ENCODE measurements at places on chromosomes 6 and 20. TPM values are rescaled to one million over a fixed set of nuclear protein-coding genes. Genes with fewer than 3 reads are reported as not detected.
A peak's percentile ranks its signal among the peaks of the same experiment; 100 is the strongest.

EDN3 gene
- total RNA-seq: 0.87 TPM

GRCh38 chr6:31060145-31060544 lies 49.9 kb downstream of the MUC22 start:
- H3K4me1 ChIP-seq: peaks cover 7% of the 10 kb centered on the region
- H3K4me3 ChIP-seq: no peak overlapping the region
- H3K36me3 ChIP-seq: no peaks in the 10 kb centered on the region
- DNase-seq: no peak
- H3K27me3 ChIP-seq: no peaks in the 10 kb centered on the region
- no peak overlapping the region for H3K27ac ChIP-seq

GRCh38 chr6:84500726-84501125 lies 263.7 kb downstream of the TBX18 start:
- H3K4me1 ChIP-seq: no peaks in the 10 kb centered on the region
- no peaks in the 10 kb centered on the region for H3K36me3 ChIP-seq
- H3K4me3 ChIP-seq: no peak overlapping the region

FNDC1 gene
- 1.1 TPM for total RNA-seq

DNA sequence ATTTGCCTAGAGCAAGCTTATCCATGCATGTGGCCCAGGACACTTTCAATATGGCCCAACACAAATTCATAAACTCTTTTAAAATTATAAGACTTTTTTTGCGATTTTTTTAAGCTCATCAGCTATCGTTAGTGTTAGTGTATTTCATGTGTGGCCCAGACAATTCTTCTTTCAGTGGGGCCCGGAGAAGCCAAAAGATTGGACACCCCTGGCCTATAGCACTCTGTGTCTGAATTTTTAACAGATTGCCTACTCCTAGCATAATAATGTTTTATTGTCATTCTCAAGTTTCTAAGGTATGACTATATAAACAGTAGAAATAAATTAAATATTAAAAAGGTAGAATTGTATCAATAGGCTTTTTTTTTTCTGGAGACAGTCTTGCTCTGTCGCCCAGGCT lies 48.6 kb upstream of the LOC128125822 start:
- no peaks in the 10 kb centered on the region for H3K36me3 ChIP-seq
- no peaks in the 10 kb centered on the region for H3K4me1 ChIP-seq
- no peaks in the 10 kb centered on the region for H3K27me3 ChIP-seq
- no peak overlapping the region for H3K27ac ChIP-seq

DNA sequence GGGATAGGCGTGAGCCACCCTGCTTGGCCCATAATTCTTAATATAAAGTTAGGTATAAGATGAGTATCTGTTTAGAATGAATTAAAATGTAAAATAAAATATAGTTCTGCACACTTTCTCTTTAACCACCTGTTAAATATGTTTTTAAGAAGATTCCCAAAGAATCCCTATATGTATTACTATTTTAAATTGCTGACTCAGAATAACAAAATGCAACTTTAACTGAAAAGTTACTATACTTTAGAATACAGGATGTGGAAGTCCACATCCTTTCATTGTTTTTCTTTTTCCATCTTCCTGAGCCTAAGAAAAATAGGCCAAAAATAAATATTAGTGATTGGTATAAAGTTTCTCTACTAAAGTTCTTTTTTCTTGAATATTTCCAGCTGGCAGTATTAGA lies 325.6 kb upstream of the EYS start:
- H3K4me3 ChIP-seq: no peak overlapping the region
- H3K36me3 ChIP-seq: no peaks in the 10 kb centered on the region
- H3K27me3 ChIP-seq: no peaks in the 10 kb centered on the region
- no peaks in the 10 kb centered on the region for H3K4me1 ChIP-seq
- no peak overlapping the region for H3K27ac ChIP-seq

DNA sequence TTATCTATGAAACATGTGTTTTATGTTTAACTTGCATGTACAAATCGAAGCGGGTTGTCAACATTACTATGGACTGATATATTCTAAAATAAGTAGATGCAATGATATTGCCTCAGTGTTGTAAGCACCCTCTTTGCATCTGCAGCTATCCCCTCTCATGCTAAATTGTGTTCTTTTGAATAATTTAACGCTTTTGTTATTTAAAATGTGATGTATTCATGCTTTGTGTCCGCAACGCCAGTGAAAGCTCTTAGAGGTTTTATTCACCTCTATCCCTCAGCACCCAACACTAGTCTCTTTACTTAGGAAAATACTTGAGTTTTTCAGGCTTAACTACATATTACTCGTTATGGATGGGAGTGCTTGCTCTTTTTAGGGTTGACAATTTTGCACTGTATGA lies 173.7 kb upstream of the ID4 start:
- H3K27ac ChIP-seq: no peak overlapping the region
- no peaks in the 10 kb centered on the region for H3K4me1 ChIP-seq
- H3K4me3 ChIP-seq: no peak overlapping the region
- DNase-seq: no peak
- no peaks in the 10 kb centered on the region for H3K36me3 ChIP-seq
- no peaks in the 10 kb centered on the region for H3K27me3 ChIP-seq

GRCh38 chr6:147936703-147937470 lies 405.8 kb upstream of the SASH1 start:
- H3K4me3 ChIP-seq: no peak overlapping the region
- H3K4me1 ChIP-seq: no peaks in the 10 kb centered on the region
- no peak overlapping the region for H3K27ac ChIP-seq
- DNase-seq: no peak
- H3K36me3 ChIP-seq: no peaks in the 10 kb centered on the region
- H3K27me3 ChIP-seq: no peaks in the 10 kb centered on the region

BMP7 gene
- total RNA-seq: 1.2 TPM

DNA sequence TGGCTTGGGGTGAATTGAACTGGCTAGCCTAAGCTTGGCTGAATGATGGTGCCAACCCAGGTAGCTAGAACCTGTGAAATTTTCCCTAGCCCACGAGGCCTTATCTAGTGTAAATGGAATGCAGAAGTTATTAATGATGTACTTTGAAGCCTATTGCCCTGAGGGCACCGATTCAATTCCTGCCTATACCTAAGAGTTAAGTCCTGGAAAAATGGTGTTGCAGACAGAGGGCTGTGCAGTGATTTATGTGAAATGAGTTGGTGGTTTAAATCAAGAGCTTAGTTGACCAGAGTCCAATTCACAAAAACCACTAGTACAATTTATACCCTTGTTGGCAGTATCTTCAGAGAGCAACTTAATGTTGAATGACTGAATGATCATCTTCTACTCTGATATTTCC lies 373.8 kb upstream of the JAG1 start:
- no peak for DNase-seq
- H3K4me1 ChIP-seq: no peaks in the 10 kb centered on the region
- H3K27me3 ChIP-seq: no peaks in the 10 kb centered on the region
- H3K36me3 ChIP-seq: no peaks in the 10 kb centered on the region
- no peak overlapping the region for H3K27ac ChIP-seq
- H3K4me3 ChIP-seq: no peak overlapping the region

DNA sequence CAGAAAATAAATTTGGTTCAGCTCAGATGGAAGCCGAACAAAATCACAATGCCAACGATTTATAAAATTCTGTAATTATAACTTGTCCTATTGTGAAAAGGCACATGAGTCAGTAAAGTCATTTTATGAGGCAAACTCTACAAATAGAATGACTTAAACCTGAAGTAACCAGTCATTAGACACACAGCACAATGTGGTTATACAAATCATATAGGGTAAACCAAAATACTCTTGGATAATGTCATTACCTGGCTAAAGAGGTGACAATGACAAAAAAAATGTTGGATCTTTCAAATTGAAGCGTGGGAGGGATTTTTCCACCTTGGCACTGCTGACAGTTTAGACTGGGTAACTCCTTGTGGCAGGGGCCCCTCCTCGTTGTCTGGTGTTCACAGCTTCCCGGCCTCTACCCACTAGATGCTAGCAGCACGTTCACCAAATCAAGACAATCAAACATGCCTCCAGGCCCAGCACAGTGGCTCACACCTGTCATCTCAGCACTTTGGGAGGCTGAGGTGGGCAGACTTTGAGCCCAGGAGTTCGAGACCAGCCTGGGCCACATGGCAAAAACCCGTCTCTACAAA lies 5.0 kb downstream of the ANKRD60 start:
- no peak overlapping the region for H3K27ac ChIP-seq
- no peak for DNase-seq
- H3K36me3 ChIP-seq: no peaks in the 10 kb centered on the region

DNA sequence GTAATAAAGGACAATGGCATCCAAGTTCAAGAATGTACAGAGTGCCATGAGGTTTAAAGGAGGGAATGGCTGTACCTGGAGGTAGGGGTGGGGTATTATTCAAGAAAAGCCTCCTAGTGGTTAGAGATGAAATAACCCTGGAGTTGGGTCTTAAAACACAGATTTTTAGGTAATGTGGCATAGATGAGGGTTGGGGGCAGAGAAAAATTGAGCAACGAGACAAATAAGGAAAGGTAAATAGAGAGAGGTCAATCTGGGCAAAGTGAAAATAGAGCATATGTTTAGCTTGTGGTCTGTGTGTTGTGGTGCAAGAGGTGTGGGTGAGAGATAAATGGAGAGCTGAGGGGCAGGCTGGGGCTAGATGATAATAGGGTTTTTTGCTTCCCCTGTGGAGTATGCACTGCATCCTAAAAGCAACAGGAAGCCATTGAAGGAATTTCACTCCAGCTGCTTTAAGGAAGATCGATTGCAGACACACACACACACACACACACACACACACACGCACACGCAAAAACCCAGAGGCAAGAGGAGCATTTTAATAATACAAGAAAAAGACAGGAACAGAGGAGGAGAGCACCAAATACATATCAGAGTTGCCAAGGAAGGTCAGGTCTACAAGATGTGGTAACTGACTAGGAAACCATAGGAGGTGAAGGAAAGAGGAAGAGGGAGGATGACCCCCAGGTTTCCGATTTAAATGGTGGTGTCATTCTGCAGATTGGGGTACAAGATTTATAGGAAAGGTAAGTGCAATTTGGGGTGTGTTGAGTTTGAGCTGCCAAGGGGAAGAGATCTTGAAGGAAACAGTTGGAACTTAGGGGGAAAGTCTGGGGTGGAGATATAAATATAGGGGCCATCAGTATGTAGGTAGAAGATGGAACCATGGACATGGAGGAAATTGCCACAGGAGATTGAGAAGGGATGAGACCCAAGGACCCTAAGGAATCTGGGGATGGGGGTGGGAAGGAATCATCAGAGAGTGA lies 31.3 kb upstream of the ADGRF1 start:
- H3K4me3 ChIP-seq: no peak overlapping the region
- H3K27me3 ChIP-seq: no peaks in the 10 kb centered on the region
- H3K27ac ChIP-seq: peak overlapping the region; percentile 67
- peaks cover 23% of the 10 kb centered on the region for H3K4me1 ChIP-seq
- no peaks in the 10 kb centered on the region for H3K36me3 ChIP-seq

UBE2V1 gene
- 83.2 TPM for total RNA-seq

DNA sequence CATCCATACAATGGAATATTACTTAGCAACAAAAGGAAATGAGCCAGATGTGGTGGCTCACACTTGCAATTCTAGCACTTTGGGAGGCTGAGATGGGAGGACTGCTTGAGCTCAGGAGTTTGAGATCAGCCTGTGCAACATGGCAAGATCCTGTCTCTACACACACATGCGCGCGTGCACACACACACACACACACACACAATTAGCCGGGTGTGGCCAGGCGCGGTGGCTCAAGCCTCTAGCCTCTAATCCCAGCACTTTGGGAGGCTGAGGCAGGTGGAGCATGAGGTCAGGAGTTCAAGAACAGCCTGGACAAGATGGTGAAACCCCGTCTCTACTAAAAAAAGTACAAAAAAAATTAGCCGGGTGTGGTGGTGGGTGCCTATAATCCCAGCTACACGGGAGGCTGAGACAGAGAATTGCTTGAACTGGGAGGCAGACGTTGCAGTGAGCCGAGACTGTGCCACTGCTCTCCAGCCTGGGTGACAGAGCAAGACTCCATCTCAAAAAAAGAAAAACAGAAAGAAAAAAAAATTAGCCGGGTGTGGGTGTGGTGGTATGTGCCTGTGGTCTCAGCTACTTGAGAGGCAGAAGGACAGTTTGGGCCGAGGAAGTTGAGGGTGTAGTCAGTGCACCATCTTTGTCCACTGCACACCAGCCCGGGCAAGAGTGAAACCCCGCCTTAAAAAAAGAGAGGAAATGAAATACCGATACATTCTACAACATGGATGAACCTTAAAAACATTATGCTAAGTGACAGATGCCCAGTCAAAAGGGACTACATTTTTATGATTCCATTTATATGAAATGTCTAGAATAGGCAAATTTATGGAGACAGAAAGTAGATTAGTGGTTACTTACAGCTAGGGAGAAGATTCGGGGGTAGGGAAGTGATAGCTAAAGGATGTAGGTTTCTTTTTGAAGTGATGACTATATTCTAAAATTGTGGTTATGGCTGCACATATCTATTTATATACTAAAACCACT lies 52.5 kb downstream of the RBL1 start:
- H3K4me1 ChIP-seq: no peaks in the 10 kb centered on the region
- H3K27me3 ChIP-seq: no peaks in the 10 kb centered on the region
- no peak for DNase-seq

MUCL3 gene
- total RNA-seq: 4.6 TPM

DNA sequence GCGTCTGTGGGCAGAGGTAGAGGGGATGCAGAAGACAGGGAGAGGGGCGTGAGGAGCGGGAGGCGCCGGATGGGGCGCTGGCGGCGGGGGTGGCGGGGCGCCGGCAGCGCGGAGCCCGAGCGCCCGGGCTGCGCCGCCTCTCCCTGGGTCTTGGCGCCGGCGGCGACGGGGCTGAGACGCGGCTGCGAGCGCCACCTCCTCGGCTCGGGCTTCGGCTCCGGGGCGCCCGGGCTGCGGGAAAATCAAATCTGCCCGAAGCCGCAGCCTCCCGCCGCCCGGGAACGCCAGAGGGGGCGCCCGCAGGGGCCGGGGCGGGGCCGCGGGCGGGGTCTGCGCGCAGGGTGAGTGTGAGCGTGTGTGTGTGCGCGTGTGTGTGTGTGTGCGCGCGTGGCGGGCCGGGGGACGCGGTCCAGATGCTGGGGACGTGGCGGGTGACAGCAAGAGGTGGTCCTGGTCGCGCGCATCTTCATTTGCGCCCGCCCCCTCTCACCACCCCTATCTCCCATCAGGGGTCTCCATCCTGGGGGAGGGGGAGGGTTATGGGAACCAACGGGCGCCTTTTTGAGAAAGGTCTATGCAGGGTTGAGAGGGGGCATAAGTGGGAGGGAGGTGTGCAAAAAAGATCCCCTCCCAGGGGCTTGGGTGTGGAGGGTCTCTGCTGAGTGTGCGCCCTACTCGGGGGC lies 646 bp upstream of the CPNE5 start:
- peak overlapping the region; percentile 46 for H3K4me3 ChIP-seq
- peaks cover 7% of the 10 kb centered on the region for H3K27me3 ChIP-seq
- no peak for DNase-seq

- H3K27ac ChIP-seq: no peak overlapping the region
- H3K27me3 ChIP-seq: no peaks in the 10 kb centered on the region
- no peaks in the 10 kb centered on the region for H3K36me3 ChIP-seq
- H3K4me3 ChIP-seq: no peak overlapping the region
- H3K4me1 ChIP-seq: peaks cover 21% of the 10 kb centered on the region
Measured at GRCh38 chr6:11494786-11495564, 42.6 kb upstream of the TMEM170B start.

DNA sequence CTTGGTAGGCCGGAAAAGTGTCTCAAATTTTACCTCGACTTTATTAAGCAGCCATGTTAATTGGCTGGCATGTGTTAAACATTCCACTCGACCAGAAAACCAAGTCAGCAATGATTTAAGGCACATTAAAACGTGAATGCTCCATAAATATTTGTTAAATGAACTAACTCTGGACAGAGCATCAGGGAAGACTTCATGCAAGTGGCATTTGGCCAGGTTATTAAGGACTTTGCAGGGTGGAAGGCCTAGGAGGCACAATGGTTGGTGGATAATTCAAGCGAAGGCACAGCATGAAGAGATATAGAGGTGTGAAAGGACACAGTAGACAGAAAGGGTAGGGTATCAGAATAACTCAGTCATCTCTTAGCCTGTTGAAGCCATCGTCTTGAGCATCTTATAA lies 23.0 kb downstream of the ELOVL5 start:
- H3K4me3 ChIP-seq: no peak overlapping the region
- peaks cover 33% of the 10 kb centered on the region for H3K4me1 ChIP-seq
- DNase-seq: no peak
- H3K27me3 ChIP-seq: no peaks in the 10 kb centered on the region
- H3K36me3 ChIP-seq: no peaks in the 10 kb centered on the region

AGPAT4 gene
- total RNA-seq: 16.6 TPM

Measured in upper lobe of right lung (tissue), 1 donor.